ENCODE measurements at places on chromosomes 5 and 9.

DNA sequence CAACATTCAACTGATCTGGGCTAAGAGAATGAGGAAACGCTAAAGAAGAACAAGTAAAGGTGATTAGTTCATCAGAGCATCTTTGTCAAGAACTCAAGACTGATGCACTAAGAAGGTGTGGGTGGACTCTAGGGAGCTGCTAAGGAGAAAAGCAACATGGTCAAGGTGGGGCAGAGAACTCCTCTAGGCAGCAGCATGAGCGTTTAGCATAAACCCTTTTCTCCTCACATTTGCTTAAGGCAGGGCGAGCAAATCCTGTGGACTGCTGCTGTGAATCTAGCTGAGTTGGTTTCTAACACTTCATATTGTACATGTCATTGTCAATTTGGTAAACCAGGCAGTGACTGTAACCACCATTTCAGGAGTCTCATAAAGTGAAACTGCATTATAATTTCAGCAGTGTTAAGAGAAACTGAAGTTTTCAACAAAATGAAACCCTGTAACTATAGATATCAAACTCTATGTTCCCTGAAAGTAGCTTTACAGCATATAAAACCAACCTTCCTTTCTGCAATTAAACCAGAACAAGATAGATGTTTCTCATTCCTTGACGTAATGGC is 45.9 kb upstream of the MAN2A1 start:
- no peak for DNase-seq

- DNase-seq = no peak
Observed at GRCh38 chr5:31551878-31552277, 19.8 kb downstream of the C5orf22 start.

DNA sequence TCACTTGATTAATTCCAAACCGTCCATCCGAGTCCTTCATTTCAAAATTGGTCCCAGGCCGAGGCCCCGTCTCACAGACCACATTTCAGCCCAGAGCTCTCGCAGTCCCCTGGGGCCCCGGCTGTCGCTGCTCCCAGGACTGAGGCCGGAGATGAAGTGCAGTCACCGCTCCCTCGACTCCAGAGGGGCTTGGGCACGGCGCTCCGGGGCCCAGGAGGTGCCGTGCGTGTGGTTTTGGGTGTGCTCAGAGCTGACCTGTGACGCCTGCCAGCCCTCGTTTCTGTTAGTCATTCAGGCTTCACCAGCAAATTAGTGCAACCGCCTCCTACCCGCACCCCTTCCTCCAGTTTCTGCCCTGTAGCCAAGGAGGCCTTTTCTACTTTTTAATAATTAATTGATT is 48.7 kb upstream of the PHYKPL start:
- no peak for DNase-seq

GRCh38 chr9:33151601-33152000 is 15.5 kb downstream of the B4GALT1 start:
- DNase-seq = no peak

GRCh38 chr5:149425729-149426128 is 46.6 kb upstream of the IL17B start:
- DNase-seq = no peak

Measured in muscle of back (tissue), 13 donors.